ENCODE measurements at places on chromosomes 13 and 19. TPM values are rescaled to one million over a fixed set of nuclear protein-coding genes. Genes with fewer than 3 reads are reported as not detected.

Gene MIER2
- polyA plus RNA-seq, result 16.2 TPM

DNA sequence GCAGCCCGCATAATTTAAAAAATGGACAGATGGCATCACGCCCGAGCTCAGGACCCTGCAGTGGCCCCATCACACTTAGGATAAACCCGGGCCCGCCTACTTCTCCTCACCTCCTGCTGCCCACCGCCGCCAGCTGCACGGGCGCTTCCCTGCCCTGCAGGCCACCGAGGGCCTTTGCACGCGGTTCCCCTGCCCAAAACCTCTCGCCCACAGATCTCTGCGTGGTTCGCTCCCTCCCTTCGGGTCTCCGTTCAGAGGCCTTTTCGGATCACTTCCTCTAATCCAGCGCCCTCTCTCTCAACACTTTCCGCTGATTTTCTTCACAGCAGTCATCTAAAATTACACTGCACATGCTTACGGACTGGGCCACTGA lies 1.8 kb downstream of the SHISA7 start:
- DNase-seq, result no peak

- no peak for DNase-seq
Measured at GRCh38 chr19:1087813-1088415, 7.3 kb downstream of the POLR2E start.

- no peak for DNase-seq
Measured at GRCh38 chr13:94556041-94556440, 39.9 kb downstream of the TGDS start.

DNA sequence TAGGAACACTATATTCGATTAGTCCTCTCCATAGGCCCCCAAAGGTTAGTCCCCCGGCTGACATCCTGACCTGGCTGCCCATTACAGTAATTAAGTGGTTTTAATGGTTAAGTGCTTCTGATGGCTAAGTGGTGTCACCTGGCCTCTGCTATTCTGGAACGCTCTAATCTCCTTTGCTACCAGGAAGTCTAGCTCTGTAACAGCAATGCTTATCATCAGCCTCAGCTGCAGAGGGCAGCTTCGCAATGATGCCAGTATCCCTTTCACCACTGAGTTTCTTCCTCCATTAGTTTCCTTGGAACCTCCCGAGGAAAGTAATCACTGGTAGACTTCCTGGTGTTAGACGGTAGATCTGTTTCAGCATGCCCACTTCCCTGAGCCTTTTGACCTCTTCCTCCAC lies 8.6 kb upstream of the RNF6 start:
- DNase-seq, result no peak

DNA sequence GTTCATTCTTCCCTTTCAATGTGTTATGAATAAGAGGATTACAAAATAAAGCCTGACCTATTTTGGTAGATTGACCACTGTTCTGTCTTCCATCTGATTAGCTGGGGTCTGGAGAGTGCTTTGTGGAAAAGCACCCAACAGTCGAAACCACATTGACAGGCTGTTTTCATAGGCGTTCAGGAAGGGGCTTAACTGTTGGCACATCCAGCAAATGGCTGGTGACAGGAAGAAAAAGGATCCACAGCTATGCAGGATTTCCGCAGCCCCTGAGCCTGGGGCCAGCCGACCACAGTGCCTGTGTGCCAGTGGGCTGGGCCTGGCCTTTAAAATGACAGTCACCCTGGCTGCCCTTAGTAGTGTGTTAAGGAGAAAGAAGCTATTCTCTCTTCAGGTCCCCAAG lies 113.3 kb downstream of the SIPA1L3 start:
- DNase-seq, result no peak

Gene KLF1
- polyA plus RNA-seq, result not detected

Gene IL12RB1
- 0.10 TPM for polyA plus RNA-seq

Gene CD177
- polyA plus RNA-seq, result 1.1 TPM
